Muscle of arm (tissue), 14 donors: ENCODE measurements at places on chromosomes 11 and 22.
A peak's percentile ranks its signal among the peaks of the same experiment; 100 is the strongest.

GRCh38 chr11:61488651-61489291, 19.8 kb upstream of the LRRC10B start:
- peak; percentile 38 for DNase-seq

DNA sequence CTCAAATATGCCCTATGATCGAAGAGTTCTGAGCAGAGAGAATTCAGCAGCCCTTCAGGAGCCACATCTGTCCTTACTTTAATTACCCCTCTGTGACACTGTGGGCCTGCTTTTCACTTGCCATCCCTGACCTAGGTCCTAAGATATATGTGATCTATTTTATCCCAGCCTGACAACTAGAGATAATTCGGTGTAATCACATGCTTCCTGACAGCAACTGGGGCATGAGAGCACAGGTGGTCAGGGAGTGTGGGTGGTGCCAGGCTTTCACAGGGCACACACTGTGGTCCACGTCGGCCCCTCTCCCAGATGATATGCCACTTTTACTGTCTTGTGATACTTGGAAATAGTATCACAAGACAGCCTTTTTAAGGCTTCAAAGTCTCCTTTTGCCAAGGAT, 3.9 kb downstream of the TUBA8 start:
- no peak for DNase-seq

DNA sequence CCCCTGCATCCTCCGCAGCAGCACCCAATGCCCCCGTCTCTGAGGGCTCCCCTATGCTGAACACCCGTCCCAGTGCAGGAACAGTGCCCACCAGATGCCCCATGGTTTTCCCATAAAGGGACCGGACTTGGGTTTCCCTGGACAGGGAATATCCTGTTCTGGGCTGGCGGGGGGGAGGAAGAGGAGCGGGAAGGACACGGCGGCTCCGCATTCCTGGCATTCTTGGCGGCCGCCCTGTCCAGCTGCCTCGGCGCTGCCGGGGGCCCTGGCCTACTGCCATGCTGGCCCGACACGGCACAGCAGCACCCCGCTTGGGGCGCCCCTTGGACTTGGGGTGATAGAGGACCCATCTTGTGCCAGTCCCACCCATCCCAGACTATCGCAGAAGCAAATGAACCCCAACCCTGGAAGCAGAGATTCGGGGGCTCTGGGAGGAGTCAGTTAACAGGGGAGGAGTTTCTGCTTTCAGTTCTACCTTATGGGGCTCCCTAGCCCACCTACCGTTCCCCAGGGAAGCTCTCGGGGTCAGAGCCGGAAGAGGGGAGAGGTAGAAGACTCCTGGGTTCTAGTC, 23.7 kb upstream of the CBX7 start:
- DNase-seq: no peak

- no peak for DNase-seq
Observed at GRCh38 chr11:41866525-41866924, 407.1 kb upstream of the LRRC4C start.

- DNase-seq: no peak
Observed at GRCh38 chr11:33160136-33160535, 1.1 kb downstream of the CSTF3 start.

GRCh38 chr11:2193099-2193887, 21.7 kb upstream of the TH start:
- DNase-seq: no peak

DNA sequence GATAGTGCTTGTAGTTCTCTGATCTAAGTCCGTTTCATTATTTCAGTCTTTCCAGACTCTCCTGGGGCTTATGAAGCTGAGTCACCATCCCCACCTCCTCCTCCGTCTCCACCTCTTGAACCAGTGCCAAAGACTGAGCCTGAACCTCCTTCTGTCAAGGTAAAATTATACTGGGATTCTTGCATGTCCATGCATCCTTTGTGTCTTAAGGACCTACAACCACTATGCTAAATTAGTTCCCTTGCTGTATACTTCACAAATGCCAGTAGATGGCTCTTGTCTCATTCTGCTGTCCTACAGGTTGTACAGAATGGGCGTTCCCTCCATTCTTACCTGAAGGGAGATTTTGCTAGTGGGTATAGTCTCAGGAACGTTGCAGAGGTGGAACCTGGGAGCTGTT, 42.2 kb downstream of the POLD3 start:
- no peak for DNase-seq

DNA sequence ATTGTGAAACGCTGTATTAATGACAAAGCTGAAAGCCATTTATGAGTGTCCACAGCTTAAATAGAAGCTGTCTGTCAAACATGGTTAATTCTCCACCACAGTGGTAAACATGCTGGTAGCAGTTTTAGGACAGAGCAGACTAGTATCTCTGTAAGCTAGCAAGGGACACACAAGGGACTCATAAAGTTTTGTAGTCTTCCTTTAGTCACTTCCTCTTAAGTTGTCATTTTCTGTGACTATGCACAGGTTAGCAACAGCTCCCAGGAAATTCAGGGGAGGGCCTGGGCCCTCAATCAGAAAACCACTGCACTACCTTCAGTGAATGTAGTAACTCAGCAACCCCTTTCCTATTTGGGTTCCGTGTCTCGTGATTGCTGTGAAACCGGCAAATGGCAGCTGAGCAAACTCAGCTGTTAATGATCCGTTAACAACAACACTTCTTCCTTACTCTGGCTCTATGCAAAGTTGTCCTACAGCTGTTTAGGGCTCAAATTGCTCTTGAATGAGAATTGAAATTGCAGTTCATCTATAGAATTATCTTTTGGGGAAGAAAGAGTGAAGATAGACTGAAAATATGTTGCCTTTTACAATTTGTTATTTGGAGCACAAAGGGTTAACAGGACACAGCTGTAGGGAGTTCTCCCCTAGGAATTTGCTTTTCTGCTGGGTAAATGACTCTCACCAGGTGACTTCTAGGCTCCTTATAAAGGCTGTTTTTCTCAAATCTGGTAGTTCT, at the start of gene MMP26:
Gene MMP26 (plus strand): TSS at position 731 of the 736 bp plus-strand sequence.
- peak; percentile 4 for DNase-seq

DNA sequence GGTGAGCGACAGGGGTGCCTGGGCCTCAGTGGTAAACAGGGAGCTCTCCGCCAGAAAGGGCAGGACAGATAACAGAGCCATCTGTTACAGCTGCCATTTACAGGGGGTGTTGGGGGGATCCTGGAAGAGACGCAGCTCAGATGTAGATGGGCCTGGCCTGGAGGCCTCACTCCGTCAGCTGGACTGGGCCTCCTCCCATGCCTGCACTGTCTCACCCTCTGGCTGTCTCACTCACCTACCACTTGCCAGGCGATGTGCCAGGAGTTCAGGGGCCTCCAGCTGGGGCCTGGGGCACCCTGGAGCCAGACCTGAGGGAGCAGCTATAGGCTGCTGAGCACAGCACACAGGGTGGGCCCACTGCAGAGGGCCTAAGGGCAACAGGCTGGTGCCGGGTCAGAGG, 16.3 kb upstream of the SUSD2 start:
- no peak for DNase-seq

DNA sequence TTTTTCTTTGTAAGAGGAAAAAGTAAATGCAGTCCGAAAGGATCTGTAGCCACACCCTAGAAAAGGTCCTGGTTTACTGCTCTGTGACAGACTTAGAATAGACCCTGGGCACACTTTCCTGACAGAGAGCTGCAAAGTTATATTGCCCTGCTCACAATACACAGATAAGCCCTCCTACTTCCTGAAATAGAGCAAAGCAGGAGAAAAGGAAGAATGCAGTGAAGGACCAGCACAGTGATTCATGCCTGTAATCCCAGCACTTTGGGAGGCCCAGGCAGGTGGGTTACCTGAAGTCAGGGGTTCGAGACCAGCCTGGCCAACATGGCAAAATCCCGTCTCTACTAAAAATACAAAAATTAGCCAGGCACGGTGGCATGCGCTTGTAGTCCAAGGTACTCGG, 2.2 kb downstream of the CYB561A3 start:
- DNase-seq: no peak

DNA sequence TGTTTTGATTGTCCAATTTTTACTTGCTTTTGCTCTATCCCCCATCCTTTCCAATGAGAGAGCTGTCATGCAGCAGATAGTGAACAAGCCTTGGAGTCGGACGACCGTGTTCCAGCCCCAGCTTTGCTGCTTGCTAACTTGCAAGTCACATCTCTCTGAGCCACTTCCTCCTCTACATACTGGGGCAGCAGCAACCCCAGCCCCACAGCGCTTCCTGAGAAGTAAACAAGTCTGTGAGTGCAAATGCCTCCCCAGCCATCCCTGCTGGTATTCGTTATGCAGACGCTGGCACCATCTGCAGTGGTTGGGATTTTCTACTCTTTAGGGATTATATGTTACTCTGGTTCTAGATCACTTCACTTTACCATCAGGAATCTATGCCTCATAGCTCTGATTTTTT, 35.0 kb downstream of the TPBGL start:
- no peak for DNase-seq

GRCh38 chr11:100805506-100806199, 118.6 kb downstream of the ARHGAP42 start:
- no peak for DNase-seq

DNA sequence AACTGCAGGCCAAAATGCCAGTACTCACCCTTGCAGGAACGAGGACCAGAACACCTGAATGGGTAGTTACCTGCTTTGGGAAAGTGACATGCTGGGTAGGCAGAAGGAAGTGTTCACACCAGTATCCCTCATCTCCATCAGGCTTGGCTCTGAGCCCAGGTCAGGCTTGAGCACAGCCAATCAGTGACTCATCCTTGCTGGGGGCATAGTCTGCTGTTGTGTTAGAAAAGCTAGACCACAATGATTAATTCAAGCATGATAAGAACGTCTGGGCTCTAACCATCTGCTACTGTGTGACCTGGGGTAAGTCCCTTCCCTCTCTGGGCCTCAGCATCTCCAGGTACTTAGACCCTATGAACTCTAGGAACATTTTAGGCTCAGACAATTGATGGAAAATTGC, 450.4 kb downstream of the MIAT start:
- no peak for DNase-seq

DNA sequence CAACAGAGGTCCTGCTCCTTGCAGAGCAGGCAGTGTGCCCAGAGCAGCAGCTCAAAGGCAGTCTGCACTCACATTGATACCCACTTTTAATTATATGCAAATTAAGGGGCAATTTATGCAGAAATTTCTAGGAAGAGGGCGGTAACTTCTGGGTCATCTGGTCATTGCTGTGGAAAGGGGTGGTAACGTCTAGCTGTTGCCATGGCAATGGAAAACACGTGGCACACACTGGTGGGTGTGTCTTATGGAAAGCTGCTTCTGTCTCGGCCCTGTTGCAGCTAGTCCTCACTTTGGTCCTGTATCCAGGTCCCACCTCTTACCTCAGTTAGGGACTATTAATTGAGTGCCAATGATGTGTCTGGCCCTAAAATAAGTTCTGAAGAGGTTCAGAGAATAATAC, 36.8 kb downstream of the BARX2 start:
- no peak for DNase-seq

GRCh38 chr11:116173941-116174911, 598.6 kb downstream of the BUD13 start:
- DNase-seq: no peak

- no peak for DNase-seq
Observed at GRCh38 chr22:42993651-42994275, 21.2 kb downstream of the PACSIN2 start.

GRCh38 chr22:25726241-25726640, 15.7 kb upstream of the MYO18B start:
- DNase-seq: no peak

GRCh38 chr22:49398115-49398514, 429.6 kb downstream of the BRD1 start:
- DNase-seq: no peak

DNA sequence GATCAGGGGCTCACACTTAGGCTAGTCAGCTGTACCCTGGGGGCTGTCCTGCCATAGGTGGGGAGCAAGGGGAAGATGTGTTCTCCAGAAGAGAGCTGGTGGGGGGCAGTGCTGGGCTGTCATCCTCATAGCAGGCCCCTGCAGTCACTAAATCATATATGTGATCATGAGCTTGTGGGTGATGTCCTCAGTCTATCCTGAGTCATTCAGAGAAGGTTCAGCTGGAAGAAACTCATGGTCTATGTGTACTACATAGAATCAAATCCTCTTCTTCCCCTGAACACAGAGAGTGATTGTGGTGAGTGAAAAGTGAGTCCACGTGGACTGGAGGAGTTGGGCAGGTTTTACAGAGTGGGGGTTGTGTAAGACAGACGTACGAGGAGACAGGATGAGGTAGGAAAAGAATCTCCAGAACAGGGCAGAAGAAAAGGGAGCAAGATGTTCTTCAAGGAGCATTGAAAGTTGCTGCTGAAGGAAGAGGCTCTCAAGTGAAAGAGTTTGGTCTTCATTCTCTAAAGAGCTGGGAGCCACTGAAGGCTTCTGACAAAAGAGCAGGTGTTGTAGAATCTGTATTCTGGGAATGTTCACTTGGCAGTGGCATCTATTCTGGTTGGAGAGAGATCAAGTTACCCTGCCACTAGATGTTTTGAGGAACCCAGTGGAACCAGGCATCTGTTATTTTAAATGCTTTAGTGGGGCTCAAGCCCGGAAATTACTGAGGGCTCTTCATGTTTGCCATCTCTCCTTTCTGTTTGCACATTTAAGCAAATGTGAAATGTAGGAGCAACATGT, 68.9 kb downstream of the C22orf31 start:
- DNase-seq: no peak

DNA sequence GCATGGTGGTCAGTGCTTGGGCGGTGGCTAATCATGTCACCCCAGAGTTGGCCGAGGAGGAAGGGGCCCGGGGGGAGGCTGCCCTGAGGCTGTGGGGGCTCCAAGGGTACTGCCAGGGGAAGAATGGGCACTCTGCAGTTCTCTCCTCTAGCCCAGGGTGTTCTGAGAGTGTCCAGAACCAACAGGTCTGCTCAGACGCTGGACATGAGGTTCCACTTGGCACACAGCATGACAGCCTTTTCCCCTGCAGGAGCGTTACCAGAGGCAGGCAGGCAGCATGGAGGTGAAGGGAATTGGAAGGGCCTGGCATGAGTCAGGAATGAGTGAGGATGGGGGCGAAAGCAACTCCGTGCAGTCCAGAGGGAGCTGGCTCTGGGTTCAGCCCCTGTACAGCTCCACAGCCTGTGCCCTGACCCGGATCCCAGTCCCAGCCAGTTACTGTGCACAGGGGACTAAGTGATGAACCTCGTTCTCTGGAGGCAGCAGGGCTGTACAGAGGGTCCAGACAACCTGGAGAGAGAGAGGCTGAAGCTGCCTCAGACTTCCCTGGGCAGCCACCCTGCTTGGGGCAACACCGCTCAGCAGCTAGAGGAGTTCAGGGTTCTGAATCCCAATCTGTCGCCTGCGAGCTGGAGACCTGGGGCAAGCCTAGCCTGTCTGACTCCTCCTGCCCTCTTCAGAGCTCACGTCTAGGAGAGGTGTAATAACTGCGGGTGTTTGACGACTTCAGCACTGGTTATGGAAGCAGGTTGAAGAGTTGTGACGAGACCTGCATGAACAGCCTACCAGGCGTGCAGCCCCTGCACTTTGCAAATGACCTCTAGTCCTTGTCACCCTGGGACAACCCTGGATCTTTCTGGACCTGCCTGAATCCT, 14.7 kb upstream of the TUB start:
- no peak for DNase-seq

DNA sequence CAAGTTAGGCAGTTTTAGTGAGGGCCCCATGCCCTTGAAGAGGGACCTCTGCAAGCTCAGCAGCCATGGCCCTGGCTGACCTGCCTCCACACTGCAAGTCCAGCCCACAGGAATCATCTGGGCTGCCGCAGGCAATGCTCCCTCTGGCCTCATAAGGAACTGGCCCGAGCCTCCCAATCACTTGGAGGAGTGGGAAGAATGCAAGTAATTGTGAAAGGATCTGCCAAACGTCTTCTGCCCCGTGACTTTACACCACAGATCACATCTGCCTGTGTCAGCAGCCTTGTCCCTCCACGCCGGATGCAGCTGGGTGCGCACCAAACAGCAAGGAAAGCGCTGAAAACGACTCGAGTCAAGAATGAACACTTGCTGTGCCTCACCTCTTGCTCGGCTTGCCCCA, 23.8 kb downstream of the OPCML start:
- peak; percentile 62 for DNase-seq

GRCh38 chr22:39453765-39454378, 2.9 kb upstream of the MGAT3 start:
- no peak for DNase-seq
